Stimulated activated CD4-positive, alpha-beta T cell treated with anti-CD3 and anti-CD28 coated beads, TNF-alpha, amount 100 ng/mL, for 24 hours (primary cell): ENCODE measurements at places on chromosomes 1 and 21.

GRCh38 chr1:245039196-245039595 lies 115.6 kb upstream of the KIF26B start:
- DNase-seq: no peak

DNA sequence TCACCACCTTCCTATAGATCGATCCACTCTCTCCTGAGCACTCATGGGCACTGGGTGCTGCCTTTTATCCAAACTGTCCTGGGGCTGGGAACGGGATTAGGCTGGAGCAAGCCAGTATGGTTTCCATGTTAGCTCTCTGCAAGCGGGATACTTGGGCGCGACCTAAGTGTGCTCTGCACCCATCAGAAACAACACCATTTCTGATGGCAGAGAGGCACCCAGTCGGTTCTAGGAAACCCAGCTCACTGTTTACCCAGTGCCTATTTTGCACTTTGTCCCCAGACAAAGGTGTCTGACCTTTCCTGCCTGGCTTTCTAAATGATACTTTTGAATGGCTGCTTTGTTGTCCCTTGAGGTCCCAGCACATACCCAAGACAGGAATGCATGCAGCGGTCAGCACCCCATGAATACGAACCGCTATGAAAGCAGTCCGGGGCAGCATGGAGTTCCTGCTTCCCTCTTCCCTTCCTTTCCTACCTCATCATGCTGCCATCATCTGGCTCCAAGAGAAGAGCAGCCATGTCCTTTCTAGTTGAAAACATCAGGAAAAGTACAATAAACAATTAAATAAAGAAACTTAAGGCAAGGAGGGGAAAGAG lies 83.9 kb downstream of the TRABD2B start:
- DNase-seq: no peak

DNA sequence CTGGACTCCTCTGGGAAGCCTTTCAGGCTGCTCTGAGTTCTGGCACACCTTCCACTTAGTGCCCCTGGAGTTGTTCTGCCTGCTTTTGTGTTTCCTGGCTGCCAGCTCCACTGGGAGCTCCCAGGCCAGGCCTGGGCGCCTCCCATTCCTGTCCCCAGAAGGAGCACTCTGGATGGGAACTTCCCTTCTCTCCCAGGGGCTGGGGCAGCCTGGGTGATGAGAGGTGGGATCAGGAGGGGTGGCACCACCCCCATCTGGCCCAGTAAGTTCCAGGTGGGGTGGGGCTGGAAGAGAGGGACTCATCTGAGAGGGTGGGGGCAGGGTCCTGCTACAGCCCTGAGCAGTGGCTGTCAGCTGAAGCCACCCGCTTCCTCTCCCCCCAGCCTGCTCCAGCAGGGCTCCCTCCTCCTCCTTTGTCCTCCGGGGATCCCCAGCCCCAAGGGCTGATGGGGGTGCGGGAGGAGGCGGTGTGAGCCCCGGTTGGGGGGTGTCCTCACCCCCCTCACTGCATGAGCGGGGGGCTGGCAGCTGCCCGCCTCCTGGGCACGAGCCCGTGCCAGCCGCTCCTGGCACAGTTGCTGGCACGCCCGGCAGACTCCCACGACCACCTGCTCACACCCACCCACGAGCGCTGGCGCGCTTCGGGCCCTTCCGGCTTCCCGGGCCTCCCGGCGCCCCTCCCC lies 4.7 kb downstream of the FOXO6 start:
- no peak for DNase-seq

- DNase-seq: no peak
Measured at GRCh38 chr1:99697580-99697979, 51.7 kb downstream of the PALMD start.

DNA sequence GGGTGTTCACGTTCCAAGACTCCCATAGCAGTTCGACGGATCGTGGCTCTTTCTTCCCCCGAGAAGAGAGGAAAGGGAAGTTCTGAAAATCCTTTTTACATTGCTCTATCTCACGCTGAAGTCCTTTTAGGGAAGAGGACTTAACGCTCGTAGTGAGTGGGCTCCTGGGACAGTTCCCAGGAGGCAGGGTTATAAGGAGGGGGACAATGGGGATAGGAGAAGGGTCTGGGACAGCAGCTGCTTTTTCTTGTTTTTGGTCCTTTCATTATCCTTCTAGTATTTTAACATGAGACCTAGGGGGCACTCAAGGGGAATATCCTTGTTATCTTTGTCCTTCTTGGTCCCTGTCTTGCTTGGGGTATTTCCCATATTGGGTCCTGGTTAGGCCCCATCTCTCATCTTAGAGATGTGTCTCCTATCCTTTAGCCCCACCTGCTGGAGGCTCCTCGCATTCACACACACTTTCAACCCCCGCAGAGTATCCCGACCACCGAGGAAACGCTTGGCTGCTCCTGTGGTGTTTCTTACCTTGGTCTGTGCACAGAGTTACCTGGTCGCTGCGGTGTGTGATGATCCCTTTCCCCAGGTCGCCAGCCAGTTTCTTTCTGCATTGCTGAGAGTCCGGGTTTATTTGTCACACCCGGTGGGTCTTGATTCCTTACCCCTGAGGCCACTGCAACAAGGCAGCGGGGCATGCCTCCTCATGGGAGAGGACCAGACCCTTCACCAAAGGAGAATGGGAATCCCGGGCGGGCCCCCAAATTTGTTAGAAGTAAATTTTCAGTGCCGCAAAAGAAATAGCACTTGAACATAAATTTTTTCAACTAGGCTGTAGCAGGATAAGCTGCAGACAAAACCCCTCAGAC lies 29.7 kb downstream of the SCCPDH start:
- peak; percentile 24 for DNase-seq

GRCh38 chr1:67536957-67537666 lies 106.9 kb upstream of the SERBP1 start:
- no peak for DNase-seq

DNA sequence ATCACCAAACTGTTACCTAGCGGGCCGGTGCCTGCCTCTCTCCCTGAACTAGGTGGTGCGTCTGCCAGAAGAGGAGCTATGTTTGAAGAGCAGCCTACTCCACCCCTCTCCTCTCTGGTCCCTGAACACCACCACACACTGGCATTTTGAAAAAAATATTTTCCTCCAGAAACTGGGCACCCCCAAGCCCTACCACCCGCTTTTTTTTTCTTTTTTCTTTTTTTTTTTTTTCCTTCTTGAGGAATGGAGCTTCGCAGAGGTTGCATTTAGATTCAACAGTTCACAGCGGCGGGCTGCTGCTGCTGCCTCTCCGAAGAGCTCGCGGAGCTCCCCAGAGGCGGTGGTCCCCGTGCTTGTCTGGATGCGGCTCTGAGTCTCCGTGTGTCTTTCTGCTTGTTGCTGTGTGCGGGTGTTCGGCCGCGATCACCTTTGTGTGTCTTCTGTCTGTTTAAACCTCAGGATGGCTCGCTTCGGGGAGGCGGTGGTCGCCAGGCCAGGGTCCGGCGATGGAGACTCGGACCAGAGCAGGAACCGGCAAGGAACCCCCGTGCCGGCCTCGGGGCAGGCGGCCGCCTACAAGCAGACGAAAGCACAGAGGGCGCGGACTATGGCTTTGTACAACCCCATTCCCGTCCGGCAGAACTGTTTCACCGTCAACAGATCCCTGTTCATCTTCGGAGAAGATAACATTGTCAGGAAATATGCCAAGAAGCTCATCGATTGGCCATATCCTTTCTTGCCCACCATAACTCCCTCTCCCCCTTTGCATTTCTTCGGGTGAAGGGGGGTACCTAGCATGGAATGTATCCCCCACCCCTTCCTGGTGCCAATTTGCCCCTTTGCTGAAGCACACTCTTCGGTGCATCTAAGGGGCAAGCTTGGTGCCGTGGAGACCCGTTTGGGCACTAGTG lies at the start of gene CACNA1E:
Gene CACNA1E, plus strand, starts transcription at position 233 of the 911 bp plus-strand sequence. Its CDS starts 228 bp downstream, at position 461.
- no peak for DNase-seq

DNA sequence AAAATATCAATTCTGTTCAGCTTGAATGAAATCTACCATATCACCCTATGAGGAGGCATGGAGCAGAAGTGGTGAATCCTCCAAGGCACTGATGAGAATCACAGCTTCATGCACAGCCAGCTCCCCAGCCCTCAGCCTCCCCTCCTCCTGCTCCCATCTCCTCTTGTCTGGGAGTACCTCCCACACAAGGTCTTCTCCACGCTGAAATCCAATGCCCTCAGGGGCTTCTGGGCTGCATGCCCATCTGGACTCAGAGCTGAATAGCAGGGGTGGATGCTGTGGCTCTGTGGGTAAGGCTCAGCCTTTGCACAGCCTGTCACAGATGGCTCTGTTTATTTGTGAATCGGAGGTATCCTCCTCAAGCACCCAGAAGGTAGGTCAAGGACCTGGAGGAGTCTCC lies 48.6 kb downstream of the KCNC4 start:
- DNase-seq: no peak

GRCh38 chr1:91928026-91928425 lies 21.2 kb upstream of the BRDT start:
- no peak for DNase-seq

DNA sequence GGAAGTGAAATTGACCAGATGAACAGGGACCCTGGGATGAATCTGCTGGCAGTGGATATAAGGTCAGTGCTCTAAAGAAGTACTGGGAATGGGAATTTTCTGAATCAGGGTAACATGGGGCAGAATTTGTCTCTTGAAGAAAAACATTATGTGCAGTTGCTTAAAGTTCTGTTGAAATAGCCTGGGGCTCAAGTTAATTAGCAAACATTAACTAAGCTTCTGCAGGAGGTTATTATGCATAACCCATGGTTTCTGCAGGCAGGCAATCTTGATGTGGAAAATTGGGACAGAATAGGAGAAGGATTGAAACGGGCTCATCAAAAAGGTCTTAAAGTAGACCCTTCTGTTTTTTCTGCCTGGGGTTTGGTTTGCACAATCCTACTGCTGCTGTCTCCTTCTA lies 14.0 kb downstream of the GSTM5 start:
- DNase-seq: no peak

DNA sequence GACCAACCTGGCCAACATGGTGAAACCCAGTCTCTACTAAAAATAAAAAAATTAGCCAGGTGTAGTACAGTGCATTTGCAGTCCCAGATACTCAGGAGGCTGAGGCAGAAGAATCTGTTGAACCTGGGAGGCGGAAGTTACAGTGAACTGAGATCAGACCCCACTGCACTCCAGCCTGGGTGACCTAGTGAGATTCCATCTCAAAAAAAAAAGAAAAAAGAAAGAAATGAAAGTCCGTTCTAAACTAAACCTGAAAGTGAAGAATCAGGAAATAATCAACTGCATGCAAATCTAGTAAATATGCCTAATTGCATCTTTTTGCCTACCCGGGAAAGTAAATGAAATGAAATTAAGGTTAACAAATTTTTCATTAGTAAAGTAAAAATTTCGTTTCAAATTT lies 99.6 kb downstream of the ZZZ3 start:
- no peak for DNase-seq

GRCh38 chr1:203362720-203363025 lies 11.8 kb upstream of the FMOD start:
- DNase-seq: no peak

DNA sequence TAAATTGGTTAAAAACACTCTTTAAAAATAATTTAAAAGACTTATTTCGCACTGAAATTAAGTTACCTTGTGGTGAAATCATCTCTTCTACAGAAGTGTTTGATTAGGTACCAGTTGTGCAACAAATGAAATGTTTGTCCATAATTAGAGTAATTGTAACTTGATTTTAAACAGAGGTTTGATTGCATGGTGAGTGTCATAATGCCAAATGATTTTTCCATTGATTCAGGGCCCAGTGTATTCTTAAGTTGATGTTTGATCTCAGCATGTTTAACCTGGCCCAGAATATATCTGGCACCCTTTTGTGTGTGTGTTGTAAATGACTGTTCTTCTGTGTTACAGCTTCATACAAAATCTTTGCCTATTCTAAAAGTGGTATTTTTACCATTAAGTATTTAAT lies 28.5 kb downstream of the LRRC8B start:
- DNase-seq: no peak

DNA sequence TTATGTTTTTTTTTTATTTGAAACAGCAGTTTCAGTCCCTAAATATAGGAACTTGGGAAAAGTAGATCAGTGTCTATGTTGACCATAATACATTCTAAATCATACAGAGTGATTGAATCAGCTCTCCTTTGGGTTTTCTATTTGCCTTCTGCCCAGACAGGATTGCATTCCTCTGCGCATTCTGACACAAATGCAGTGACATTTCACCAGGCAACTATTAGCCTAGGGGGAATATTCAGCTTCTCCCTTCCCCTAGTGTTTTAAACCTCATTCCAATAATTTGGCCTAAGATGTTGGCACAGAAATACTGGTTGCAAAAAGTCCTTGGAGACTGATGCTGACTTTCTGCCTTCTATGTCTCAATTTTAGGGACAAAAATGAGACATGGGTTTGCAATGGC lies 172.8 kb downstream of the PTGER3 start:
- DNase-seq: no peak

- no peak for DNase-seq
Measured at GRCh38 chr1:239263801-239264200, 122.6 kb upstream of the CHRM3 start.

GRCh38 chr1:214391873-214392645 lies 111.1 kb downstream of the SMYD2 start:
- no peak for DNase-seq

GRCh38 chr1:226510453-226510852 lies 38.1 kb upstream of the STUM start:
- no peak for DNase-seq

GRCh38 chr1:192929597-192929996 lies 120.8 kb downstream of the RGS2 start:
- no peak for DNase-seq

GRCh38 chr21:29299046-29299915 lies 559 bp downstream of the BACH1 start:
- DNase-seq: peak; percentile 62

DNA sequence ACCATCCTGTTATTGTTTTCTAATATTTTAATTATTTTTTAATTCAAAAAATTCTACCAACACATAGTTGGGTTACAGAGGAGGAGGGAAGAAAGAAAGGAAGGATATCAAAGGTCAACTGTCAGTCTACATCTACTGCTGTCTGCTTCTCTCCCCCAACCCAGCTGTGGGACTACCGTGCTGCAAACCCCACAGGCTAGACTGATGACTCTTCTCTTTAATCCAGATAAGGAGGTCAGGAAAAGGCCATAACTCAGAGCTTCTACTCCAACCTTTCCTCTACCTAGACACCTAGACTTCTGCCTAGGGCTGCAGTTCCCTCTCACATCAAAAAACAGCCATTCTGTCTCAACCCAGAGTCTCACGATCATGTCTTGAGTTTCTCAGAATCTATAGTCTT lies 124.2 kb upstream of the ETV3 start:
- DNase-seq: no peak

DNA sequence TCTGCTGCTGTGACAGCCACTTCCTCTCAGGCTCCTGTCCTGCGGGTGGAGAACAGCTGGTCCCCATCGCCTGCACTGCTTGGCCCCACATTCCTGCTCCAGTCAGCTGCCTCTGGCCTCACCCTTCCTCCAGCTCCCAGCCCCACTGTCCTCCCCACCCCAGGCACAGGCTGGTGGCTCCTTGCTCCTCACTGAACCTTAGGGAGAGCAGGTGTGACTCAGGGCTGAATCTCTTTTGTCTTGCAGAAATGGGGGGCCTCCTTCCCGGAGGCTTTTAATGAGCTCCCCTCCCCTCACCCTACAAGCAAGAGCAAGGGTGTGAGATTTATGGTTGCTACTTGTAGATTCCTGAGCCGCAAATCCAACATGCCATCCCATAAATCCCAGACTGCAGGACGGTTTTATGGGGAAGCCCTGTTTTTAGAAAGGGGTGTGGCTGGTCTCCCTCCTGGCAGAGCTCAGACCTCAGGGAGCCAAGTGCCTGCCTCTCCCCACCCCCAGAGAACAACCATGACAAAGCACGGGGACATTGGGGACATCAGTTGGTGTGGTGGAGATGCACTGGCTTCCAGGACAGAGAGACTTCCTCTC lies 15.2 kb downstream of the CDK18 start:
- no peak for DNase-seq

- no peak for DNase-seq
Measured at GRCh38 chr1:151368393-151369301, 3.9 kb downstream of the SELENBP1 start.
